Midbrain (tissue), 1 donor: ENCODE measurements at places on chromosomes 1 and 21.

DNA sequence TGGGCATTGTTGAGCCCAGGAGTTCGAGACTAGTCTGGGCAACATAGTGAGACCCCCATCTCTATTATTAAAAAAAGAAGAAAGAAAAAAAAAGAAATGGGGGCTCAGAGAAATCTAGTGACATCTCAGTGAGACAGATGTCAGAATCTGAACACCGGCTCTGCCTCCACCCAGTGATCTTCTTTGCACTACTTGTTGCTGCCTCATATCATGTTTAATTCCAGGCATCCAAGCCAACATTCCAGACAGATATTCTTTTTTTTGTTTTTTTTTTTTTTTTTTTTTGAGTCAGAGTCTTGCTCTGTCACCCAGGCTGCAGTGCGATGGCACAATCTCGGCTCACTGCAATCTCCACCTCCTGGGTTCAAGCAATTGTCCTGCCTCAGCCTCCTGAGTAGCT lies 5.0 kb upstream of the ARL8A start:
- no peak for DNase-seq

DNA sequence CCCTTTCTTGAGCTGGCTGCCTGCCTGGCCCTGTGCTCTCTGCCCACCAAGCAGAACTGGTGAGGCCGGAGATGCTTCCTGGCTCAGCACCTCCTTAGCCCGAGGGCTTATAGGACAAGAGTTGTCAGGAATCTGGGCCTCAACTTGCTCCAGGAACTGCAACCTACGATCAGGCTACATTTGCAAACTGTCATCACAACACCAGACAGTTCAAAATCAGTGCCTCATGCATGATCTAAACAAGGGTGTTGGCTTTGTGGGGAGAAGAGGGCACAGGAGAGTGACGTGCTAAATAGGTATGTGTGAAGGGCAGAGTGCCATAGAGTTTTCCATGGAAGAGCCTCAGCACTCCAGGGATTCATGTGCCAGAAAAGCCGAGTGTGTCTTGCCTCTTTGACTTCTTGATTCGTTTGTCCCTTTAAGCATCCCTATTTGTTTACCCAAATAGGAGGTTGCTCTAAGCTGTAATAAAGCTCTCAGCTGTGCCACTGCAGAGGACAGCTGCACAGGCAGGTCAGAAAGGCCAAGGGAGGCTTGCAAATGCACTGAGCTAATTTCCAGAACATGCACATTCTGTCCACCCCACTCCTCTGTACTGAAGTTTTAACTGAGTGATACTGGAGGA lies 30.2 kb upstream of the NEK2 start:
- no peak for DNase-seq

DNA sequence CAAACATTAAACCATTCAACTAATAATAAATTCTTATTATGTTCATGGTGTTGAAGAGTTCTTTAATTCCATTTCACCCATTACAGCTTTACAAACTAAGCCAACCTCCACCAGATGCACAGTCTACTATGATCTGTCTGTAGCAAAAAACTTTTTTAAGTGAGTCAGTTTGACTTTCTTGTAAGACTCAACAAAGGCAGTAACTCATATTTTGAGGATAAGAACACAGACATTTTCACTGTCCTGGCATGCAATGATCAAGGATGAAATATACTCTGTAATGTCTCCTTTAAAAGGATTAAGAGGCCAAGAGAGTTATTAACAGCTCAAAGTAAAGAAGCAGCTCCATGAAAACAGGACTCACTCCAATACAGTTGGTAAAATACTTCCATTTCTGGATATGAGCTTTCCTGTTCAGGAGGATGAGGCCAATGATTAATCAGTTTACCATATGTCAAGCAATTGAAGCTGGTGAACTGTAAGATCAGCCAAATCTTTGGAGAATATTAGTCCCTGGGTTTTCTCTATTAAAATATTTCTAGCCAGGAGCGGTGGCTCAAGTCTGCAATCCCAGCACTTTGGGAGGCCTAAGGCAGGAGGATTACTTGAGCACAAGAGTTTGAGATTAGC lies 20.6 kb downstream of the XKR8 start:
- DNase-seq, result no peak

- peak; percentile 27 for DNase-seq
Measured at GRCh38 chr1:156750711-156751450, 594 bp downstream of the HDGF start.

DNA sequence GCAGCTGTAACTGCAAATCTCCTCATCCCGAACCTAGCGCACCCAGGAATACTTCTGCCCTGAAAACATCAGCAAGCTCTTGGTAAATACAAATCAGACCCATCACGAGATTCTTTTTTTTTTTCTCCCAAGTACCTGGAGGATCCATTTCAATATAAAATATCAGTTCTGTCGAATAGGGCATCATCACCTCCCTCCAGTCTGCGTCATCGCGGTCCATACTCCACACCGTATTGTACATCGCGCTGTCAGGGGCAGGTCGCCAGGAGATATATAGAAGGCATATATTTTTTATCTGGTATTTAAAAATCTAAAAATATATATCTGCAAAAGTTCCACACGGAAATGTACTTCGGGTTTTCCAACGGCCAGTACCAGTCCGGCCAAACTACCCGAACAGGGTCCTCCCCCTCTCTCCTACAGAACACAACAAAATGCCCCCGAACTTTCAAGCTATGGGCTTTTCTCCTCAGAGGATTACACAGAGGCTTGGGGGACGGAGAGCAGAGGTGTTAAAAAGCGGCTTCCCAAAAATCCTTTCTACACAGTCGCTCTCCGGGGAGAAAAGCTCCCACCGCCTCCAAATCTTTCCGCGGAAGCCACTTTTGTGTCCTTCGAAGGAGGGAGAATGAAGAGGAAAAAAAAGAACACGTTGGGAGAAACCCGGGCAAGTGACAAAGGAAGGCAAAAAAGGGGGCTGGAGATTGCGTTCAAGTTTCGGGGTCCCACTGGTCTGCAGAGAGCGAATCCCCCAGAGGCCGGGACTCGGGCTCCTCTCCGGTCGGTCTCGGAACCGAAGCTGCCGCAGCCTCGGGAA lies 509 bp downstream of the PIK3R3 start:
- DNase-seq, result peak; percentile 32

- DNase-seq, result no peak
Measured at GRCh38 chr1:184773762-184774320, 19.2 kb upstream of the EDEM3 start.

DNA sequence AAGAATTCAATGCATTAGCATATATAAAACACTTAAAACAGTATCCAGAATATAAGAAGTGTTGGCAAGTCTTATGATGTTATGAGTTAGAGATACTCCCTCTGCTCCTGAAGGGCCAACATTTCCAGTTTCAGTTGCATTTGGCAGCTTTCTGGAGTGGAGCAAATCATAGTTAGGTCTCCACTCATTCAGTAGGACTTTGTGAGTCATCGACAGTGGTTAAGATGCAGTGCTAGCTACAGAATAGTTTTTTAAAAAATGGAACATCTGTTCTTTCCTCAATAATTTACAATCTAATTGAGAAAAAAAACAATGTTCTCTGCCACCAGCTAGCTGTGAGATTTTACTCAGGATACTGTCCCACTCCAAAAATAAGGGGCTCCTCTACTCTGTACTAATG lies 389.1 kb downstream of the HLX start:
- no peak for DNase-seq

DNA sequence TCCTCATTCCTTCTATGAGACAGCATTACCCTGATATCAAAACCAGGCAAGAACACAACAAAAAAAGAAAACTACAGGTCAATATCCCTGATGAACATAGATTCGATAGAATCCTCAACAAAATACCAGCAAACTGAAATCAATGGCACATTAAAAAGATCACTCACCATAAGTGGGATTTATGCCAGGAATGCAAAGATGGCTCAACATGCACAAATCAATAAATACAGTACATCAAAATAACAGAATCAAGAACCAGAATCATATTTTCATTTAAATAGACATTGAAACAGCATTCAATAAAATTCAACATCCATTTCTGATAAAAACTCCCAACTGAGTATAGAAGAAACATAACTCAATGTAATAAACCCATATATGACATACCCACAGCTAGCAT lies 36.5 kb downstream of the FAF1 start:
- DNase-seq, result no peak

- no peak for DNase-seq
Measured at GRCh38 chr1:25834894-25835293, 15.1 kb downstream of the MTFR1L start.

DNA sequence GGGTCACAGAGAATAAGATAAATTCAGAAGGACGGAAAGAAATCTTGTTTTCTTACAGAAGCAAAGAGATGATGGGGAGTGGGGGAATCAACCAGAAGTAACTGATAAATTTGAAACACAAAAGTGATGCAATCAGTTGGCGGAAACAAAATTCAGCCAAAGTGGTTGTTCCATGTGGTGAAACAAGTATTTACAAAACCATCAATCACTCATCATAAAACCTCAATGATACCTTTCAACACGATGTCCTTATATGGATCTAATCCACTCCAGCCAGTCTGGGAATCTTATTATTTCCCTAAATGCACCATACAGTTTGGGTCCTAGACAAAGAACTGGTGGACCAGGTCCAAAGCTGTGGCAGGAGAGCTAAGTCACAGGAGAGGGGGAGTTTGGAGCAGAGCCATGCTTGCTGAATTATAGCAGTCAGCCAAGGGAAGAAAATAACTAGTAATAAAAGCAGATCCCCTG lies 303.8 kb upstream of the LRRC7 start:
- DNase-seq, result no peak
